ENCODE measurements at places on chromosomes 13 and 19. TPM values are rescaled to one million over a fixed set of nuclear protein-coding genes. Genes with fewer than 3 reads are reported as not detected.

Gene CACNG7
- 0.15 TPM for total RNA-seq

Gene LGALS4
- not detected for total RNA-seq

Gene C19orf73
- total RNA-seq, result 0.32 TPM

Gene ZNF765
- 12.3 TPM for total RNA-seq
